Mesothelial cell of epicardium (in vitro differentiated cells): ENCODE measurements at places on chromosomes 7 and 10. TPM values are rescaled to one million over a fixed set of nuclear protein-coding genes. Genes with fewer than 3 reads are reported as not detected.

DNA sequence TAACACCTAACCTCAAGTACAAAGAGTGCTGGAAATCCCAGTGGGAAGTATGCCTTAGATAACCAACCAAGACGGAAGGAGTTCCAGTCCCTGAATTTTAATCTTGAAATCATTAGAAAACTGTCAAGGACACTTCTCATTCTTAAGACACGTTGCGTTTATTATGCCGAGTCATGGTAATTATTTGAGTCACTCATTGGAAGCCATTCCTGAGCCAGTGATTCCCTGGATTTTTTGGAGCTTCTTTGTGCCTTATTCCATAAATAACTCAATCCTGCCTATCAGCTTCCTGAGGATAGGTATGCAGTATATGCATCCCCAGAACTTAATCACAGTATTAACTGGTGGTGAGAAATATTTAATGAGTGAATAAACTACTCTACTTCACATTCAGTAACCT lies 77.4 kb downstream of the PPP1R17 start:
- DNase-seq: no peak

DNA sequence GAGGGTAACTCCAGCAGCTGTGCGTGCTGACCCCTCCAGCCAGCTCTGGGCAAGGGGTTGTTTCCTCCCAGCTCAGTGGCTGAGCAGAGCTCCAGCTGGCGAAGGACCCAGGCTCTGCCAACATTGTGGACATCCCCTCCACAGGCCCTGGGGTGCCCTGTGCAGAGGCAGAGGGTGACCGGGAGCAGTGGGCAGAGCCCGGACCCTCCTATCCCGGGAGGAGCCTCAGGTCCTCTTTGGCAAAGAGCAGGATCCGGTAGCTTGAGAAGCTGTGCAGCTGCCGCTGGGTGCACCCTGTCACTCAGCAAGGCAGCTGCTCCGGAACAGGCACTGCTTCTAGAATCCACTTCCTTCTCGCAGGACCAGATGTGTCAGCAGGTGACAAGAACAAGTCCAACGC lies 175.9 kb downstream of the EBF3 start:
- no peak for DNase-seq

DNA sequence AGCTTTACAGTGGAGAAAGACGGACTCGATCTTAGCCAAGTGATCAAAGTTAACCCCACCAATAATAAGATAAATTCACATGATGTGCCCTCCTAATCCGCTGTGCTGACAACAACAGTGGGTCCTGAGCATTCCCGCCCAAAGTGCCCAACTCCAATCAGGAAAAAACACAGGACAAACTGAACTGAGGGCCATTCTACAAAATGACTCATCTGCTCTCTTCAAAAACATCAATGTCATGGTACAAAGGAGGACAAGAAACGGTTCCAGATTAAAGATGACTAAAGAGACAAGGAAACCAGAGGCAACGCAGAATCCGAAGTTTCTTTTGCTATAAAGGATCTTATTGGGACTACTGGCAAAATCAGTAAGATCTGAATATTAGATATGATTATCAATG lies 79.4 kb downstream of the CTBP2 start:
- DNase-seq: no peak

DNA sequence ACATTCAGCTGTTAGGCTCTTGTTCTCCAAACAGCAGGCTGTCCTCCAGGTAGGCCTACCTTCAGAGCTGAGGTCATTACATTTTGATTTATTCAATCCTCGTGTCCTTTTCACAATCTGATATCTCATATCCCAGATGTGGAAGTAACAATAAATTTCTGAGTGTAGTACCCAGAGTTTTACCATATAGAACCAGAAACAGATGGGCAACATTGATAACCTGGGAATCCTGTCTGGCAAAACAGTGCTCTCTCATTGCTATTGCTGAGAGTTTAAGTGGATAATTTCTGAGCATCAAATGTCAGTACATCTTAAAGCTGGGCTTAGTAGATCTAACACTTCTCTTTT lies 1007.8 kb downstream of the REEP3 start:
- DNase-seq: no peak

DNA sequence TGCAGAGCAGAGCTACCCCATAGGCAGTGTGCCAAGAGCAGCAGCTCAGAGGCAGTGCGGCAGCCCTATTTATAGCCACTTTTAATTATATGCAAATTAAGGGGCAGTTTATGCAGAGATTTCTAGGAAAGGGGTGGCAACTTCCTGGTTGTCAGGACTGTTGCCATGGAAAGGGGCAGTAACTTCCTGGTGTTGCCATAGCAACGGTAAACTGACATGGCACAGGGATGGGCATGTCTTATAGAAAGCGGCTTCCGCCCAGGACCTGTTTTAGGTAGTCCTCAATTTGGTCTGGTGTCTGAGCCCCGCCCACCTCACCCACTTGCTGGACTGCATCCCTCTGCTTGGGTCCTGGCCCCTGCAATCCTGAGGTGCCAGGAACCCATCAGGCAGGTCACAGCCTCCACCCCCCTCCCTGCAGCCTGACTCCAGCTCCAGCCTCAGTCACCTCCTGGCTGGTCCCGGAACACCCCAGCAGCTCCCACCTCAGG lies 115.8 kb downstream of the TMEM130 start:
- DNase-seq: no peak

DNA sequence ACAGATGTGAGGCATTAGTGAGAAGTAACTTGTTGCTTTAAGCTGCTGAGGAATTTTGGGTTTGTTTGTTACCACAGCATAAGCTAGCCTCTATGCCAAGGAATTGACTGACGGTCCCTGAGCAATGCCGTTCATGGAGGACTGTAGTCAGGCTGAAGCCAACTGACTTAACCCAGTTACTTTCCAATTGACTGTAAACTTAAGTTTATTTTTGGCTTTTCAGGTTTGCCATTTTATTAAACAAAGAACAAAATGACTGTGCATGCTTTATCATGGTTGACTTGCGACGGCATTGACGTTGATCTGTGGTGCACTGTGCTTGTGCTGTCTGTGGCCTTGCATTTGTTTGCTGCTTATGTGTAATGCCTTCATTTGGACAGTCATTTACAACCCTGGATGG lies 53.5 kb downstream of the DNAJB9 start:
- no peak for DNase-seq

GRCh38 chr7:116859323-116859722 lies 3.1 kb upstream of the CAPZA2 start:
- no peak for DNase-seq

- DNase-seq: no peak
Observed at GRCh38 chr7:27921081-27921836, 181.3 kb downstream of the TAX1BP1 start.

SPDYE1 gene
- total RNA-seq: not detected in 3 replicates

SMIM30 gene
- 39.0 to 39.9 TPM (median 39.2 TPM) in 3 replicates for total RNA-seq
